ENCODE measurements at places on chromosomes 13 and 19. TPM values are rescaled to one million over a fixed set of nuclear protein-coding genes. Genes with fewer than 3 reads are reported as not detected.

The SELENOV gene
- total RNA-seq, result not detected

The PDS5B gene
- 8.9 TPM for total RNA-seq

The SLC39A3 gene
- 29.9 TPM for total RNA-seq

The GIPC3 gene
- 0.25 TPM for total RNA-seq

The MAB21L1 gene
- total RNA-seq, result not detected

The TMEM238 gene
- 10.5 TPM for total RNA-seq

The PTH2 gene
- total RNA-seq, result not detected

The CCDC159 gene
- total RNA-seq, result 4.6 TPM

The C5AR2 gene
- 8.9 TPM for total RNA-seq

The POSTN gene
- total RNA-seq, result 0.08 TPM

The RASAL3 gene
- total RNA-seq, result not detected

The KLC3 gene
- 1.4 TPM for total RNA-seq

The CGB2 gene
- not detected for total RNA-seq

The ZNF66 gene
- total RNA-seq, result not detected

The BST2 gene
- total RNA-seq, result not detected

The FGF21 gene
- total RNA-seq, result not detected

The ZNF880 gene
- total RNA-seq, result 0.69 TPM

The NTN5 gene
- 0.16 TPM for total RNA-seq

The UNC13A gene
- total RNA-seq, result 1.5 TPM

The TSKS gene
- not detected for total RNA-seq

The NPAS1 gene
- 6.8 TPM for total RNA-seq

The CGB3 gene
- not detected for total RNA-seq

The CRB3 gene
- 4.0 TPM for total RNA-seq

The SAE1 gene
- 197 TPM for total RNA-seq

The ERICH4 gene
- total RNA-seq, result not detected

The LILRB1 gene
- total RNA-seq, result not detected

The SMIM44 gene
- not detected for total RNA-seq

The SLC8A2 gene
- 0.20 TPM for total RNA-seq

The WDR87 gene
- total RNA-seq, result not detected

The HCST gene
- total RNA-seq, result 0.45 TPM

The BCL3 gene
- total RNA-seq, result 57.8 TPM

The URAD gene
- total RNA-seq, result not detected

The CELF5 gene
- 0.52 TPM for total RNA-seq

The ZNF90 gene
- total RNA-seq, result not detected
